ENCODE measurements at places on chromosomes 7 and 10. TPM values are rescaled to one million over a fixed set of nuclear protein-coding genes. Genes with fewer than 3 reads are reported as not detected.

GRCh38 chr10:5467207-5467535, 32.2 kb downstream of the CALML5 start:
- no peak for DNase-seq

GRCh38 chr10:73060738-73061635, 35.7 kb downstream of the P4HA1 start:
- DNase-seq = peak; percentile 50

DNA sequence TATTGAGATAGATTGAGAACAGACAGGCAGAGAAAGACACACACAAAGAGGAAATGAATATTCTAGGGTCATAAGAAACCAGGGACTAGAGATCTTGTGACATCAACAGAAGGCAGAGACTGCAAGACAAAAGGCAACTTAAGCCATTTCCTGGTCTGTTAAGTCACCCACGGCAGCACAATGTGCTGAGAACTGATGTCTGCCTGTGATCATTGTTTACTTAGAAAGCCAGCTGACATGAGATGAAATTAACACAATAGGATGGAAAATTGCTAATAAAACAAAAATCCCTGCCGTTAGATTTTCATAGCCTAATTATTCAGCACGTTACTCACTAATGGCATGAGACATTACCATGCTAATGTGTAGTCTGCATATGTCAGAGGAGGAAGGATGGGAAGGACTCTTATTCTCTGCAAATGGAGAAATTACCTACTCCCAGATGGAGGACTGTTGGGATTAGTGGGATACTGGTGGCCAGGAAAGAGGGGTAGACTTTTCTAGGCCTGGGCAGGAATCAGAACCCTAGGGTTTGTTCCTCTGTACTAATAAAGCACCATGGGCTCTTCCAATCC, 191.3 kb upstream of the PODXL start:
- no peak for DNase-seq

GRCh38 chr7:132410861-132411541, 165.3 kb downstream of the PLXNA4 start:
- no peak for DNase-seq

DNA sequence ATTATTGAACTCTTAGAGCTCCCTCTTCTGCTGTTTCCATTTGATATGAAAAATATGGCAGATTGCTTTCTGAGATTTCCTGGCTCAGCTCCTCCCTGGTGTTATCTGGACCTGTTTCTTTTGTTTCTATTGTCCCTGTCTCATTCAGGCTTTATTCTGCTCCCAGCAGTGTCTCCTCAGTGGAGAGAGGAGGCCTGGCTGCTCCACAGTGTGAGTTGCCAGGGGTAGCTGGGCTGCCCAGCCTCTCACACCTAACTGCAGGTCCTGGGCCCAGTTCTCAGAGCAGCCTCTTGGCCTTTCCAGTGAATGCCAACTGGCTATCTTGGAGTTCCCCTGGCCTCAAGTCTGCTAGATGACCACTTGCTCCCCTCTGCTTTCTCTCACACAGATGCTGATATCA, 127.0 kb downstream of the VPS41 start:
- no peak for DNase-seq

DNA sequence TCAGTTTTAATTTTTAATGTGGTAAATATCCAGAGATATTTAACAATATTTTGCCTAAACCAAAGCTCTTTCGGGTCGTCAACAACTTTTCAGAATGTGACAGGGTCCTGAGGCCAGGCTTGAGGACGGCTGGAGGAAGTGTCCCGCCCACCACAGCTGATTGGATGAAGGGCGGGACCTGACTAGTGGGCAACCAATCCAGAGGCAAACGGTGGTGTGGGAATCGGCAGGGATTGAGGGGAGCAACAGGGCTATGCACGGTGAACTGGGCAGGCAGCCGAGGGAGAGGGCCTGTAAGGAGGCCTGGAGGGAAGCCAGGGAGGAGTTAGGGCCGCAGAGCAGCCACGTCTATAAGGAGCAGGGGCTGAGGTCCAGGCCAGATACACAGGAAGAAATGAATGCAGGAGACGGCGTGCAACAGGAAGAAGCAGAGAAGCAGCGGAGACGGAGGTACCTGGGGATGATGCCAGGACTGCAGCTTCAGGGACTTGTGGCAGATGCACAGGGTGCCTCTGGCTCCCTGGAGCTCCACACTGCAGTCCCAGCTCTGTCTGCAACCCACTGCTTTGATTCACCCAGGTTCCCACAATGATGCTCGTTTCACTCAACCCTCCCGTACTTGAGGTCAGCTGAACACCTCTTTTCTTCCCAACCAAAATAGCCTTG, 46.1 kb upstream of the ZMIZ1 start:
- no peak for DNase-seq

DNA sequence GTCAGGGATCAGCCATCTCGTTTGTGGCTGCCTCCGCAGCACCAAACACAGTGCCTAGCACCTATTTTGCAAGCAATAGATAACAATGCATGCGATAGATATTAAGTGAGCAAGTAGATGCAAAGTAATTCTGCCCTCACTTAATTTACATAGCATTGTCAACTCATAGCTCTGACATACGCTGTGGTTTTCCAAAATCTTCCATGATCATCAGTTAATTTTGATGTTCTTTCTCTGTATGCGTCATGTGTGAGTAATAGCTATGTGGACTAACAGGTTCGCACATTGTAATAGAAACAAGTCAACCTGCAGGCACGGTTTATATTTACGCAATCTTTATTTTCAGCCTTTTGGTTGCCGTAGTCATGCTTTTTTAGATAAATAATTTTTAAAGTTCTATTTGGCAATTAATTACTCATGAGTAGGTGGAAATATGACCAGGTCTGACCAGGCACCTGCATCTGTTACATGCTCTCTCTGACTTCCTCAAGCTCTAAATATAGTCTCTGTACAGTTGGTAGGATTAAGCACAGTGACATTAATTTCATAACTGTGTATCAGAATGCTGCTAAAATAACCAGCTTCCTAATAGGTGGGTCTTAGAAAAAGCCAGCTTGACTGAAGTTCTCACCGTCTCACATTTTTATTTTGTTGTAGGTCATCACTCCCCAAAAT, 13.3 kb downstream of the MAP3K8 start:
- DNase-seq = no peak

- no peak for DNase-seq
Observed at GRCh38 chr10:116232613-116233012, 40.4 kb downstream of the GFRA1 start.

DNA sequence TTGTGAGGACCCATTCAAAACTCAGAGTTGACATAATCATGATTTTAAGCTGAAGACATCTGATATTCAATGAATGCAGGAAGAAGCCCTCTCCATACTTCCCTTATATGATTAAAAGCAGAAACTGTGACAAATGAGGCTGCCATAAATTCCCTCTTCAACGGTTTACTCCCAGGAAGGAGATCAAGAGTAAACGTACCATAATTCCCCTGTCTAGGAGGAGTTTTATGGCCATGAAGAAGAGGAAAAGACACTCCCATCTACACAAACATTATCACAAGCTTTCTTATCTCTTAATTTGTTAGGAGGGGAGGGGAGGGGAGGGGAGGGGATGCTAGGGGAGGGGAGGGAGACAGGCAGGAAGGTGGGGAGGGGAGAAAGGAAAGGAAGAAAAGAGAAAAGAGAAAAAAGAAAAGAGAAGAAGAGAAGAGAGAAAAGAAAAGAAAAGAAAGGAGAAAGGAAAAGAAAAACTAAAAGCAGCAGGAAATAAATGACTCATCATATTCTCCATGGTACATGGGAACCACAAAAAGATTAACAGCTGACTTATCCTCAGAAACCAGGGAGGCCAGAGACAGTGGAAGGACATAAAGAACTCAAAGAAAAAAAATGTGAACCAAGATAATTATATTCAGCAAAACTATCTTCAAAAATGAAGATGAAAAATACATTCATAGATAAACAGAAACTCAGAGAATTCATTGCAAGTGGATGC, 121.6 kb downstream of the ALOX5 start:
- DNase-seq = no peak

GRCh38 chr10:69965919-69966662, 86.6 kb upstream of the MACROH2A2 start:
- DNase-seq = no peak

DNA sequence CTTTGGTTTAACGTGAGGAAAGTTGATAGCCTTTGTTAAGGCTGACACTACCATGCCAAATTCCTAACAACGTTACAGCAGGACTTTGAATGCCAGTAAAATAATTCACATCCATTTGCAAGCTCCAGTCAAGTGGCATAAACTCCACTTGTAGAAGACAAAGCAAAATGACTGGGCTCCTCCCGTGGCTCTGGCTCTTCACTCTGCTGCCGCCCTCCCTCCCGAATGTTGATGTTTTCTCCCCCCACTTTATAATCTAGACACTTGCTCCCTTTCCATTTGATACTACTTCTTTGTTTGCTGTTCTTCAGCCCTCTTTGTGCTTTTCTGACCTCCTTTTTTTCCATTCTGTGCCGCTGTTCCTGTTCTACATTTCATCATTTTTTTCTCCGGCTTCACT, 22.8 kb upstream of the ITGB8 start:
- DNase-seq = peak; percentile 97

Gene ATP6V0A4
- total RNA-seq = 0.23 TPM

Gene ANXA8
- not detected for total RNA-seq
